ENCODE measurements at places on chromosomes 1 and 21.

DNA sequence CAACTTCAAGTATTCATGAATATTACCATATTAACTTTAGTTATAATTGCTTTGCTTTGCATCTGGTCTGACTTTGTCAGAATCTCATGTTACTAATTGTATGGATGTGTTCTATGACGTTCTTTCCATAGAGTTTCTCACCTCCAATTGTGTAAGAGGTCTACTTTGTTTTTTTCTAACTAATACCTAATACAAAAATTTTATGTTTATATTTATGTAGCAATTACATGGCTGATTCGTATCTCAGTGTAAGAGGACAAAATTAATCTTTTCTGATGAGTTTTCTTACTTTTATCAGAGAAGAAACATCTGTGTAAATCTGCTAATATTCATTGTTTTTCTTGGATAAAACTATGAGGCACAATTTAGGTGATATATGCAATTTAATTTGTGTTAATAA, 224.8 kb upstream of the B3GALT2 start:
- no peak for ATAC-seq

DNA sequence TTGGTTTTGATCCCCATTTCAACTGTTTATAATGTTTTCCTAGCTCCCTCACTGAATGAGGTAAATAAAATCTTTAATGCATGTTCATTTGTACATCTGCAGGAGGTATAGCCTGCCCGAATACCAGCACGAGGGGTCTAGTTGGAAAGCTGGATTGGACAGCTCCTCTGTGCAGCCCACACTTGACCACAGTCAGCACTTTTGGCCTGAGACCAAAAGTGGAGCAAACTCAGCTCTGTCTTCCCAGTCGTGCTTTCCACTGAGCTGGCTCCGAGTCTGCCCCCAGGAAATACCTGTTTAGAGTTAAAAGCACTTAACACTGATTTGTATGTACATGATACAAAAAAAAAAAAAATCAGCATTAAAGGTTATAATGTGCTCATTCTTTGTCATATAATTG, 224.4 kb downstream of the DSCAM start:
- no peak for ATAC-seq

DNA sequence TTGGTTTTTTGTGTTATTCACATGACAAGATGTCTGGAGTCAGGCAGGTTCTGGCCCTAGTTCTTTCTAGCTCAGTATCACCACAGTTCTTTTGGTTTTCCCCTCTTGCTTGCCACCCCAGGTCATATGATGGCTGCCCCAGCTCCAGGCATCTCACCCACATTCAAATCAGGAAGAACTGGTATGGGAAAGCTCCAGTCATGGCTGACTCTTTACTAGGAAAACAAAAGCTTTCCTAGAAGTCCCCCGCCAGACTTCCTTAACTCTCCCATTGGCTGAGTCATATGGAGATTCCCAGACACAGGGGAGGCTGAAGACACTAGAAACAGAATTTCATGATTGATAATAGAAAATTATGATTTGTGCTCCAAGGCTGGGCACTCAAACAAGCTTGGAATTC, 22.1 kb upstream of the EYA3 start:
- ATAC-seq, result no peak

DNA sequence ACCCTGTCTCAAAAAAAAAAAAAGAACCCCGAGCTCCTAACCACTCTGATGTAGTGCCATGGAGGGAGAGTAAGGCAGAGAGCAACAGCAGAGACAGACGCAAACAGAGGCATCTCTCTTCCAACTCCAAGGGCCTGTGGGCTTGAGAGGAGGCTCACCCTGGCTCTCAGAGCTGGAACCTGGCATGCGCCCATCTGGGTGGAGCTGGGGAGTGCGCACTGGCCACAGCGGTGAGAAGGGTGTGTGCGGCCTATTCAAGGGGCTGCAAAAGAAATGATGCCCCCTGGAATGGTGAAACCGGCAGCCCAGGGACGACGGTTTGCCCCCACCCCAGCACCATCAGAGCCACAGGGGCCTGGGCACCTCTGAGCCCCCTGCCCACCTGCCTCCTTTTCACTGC, 17.6 kb downstream of the COL8A2 start:
- ATAC-seq, result no peak

- ATAC-seq, result no peak
Measured at GRCh38 chr1:234435620-234436019, 43.4 kb downstream of the TARBP1 start.

Measured in gastroesophageal sphincter (tissue), 4 donors.